ENCODE measurements at places on chromosomes 3 and 15.

DNA sequence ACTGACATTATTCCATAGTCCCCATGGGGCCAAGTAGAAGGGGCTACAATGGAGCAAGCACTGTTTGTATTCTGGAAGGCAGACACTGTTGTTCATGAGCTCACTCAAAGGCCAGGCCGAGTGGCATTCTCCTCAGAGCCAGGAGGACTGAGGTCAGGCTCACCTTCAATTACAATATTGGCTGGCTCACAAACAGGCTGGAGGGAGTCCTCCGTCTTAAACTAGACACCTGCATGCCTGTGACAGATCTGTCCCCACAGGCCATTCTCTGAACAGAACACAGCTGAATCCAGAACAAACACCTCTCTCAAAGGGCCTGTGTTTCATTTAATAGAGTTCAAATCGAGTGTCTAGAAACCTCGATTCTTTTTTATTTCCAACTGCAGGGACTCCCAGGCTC, 347.4 kb upstream of the PPP2R3A start:
- DNase-seq = no peak

- no peak for DNase-seq
Observed at GRCh38 chr3:8524656-8525399, 23.2 kb downstream of the LMCD1 start.

DNA sequence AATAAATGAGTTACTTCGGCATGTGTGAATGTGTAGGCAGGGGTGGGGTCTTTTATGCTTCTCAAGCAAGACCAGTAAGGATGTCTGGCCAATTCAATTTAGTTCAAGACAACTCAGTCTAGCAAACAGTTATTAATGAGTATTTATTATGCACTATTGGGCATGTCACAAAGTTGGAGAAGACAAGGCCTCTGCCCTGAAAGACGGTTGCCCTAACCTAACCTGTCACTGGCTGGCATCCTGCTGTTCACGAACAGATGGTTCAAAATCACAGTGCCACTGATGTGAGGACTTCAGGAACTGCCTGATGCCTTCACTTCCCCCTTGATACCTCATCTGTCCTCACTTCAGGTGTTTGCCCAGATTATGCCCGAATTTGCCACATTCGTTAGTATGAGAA, 217.8 kb downstream of the SOX2 start:
- DNase-seq = no peak

DNA sequence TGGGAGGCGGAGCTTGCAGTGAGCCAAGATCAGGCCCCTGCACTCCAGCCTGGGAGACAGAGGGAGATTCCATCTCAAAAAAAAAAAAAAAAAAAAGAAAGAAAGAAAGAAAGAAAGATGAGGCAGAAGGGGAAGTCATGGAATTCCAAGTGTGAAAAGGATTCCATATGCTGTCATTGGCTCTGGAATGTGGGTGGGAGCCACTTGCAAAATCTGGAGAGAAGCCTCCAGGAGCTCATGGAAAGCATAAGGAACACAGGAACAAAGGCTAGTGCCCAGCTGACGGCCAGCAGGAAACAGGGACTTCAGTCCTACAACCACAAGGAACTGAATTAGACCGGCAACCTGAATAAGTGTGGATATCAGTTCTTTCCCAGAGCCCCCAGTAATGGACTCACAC, 12.5 kb upstream of the TRAK1 start:
- DNase-seq = no peak

GRCh38 chr3:55556619-55557537, 69.8 kb upstream of the WNT5A start:
- no peak for DNase-seq

DNA sequence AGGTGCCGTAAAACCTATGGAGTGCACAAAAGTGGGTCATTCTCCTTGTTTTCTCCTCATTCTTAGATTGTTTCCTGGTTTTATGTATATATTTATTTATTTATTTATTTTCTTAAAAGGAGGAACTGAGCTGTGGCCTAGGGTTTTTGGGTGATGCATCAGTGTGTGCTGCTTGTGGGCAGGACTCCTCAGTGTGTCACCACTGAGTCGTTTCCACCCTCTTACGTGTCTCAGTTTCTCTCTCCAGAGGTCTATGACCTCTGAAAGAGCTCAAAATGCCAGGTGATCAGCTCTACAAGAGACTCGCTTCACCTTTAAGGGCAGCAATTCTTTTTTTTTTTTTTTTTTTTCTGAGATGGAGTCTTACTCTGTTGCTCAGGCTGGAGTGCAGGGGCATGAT, 72.9 kb downstream of the CD200 start:
- no peak for DNase-seq

- DNase-seq = no peak
Observed at GRCh38 chr3:36595511-36595910, 168.8 kb downstream of the DCLK3 start.

GRCh38 chr15:31377030-31377429, 50.4 kb downstream of the KLF13 start:
- DNase-seq = no peak

- DNase-seq = no peak
Observed at GRCh38 chr3:181210275-181210674, 220.7 kb upstream of the DNAJC19 start.

- no peak for DNase-seq
Observed at GRCh38 chr3:156617145-156617544, 57.2 kb upstream of the TIPARP start.

GRCh38 chr3:71389191-71389590, 194.3 kb downstream of the FOXP1 start:
- no peak for DNase-seq

- DNase-seq = no peak
Observed at GRCh38 chr3:154496978-154497377, 67.0 kb upstream of the GPR149 start.

DNA sequence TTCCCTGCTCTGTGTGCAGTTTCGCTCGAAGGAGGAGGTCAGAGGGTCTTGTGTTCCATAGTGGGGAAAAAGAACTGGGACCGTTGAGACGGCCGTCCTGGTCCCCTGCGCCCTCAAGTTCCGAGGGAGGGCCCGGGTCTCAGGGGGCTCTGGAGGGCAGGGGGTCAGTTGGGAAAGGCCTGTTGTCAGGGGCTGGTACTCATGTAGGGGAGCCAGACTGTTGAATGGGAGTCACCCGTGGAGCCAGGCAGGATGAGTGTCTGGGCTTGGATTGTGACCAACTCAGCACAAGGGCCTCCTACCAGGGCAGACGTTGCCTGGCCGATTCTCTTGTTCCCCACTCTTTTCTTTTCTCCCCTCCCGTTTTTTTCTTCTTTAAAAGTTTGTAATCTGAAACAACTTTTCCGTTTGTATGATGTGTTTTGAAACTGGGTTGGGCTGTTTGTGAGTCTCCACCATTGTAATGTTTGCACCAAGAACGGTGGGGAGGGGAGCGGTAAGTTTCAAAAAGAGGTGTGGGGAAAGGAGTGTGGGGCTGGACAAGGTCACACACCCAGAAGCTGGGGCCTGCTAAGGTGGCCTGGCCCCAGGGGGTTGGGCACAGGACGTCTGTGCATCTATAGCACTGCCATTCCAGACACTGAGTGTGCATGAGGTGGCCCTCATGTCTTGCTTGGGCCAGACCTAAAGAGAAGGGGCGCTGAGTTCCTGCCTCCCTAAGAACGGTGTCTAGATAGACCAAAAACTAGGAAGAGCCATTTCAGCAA, 1.1 kb downstream of the CMTM7 start:
- DNase-seq = no peak

DNA sequence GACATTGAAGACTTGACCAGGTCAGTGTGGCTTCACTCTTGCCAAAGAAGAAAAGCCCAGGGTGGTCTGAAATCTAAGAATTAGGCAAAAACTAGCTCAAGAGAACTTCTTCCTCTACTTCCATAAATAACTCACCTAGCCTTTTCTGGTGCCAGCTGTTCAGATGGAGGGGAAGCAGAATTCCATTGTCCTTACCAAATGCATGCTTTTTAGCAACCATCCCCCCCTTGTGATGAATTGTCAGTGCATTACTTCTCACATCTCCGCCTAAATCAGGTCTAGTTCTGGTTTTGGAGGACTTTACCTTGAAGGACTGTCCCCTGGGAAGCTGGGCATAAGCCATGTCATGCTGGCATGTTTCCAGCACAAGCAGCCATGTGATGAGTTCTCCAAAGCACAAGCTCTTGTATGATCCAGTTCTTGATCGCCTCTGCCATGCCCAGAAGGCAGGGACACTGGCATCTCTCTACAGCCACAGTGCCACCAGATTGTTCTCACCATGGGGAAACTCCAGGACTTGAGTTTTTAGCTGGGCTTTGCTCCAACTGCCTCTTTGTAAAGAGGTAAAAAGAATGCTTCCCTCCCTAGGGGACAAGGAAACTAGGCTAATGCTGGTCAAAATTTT, 96.4 kb upstream of the IL12A start:
- no peak for DNase-seq

- DNase-seq = no peak
Observed at GRCh38 chr3:12506201-12506709, 22.0 kb downstream of the TSEN2 start.

GRCh38 chr15:78788016-78788660, 23.1 kb downstream of the ADAMTS7 start:
- no peak for DNase-seq

DNA sequence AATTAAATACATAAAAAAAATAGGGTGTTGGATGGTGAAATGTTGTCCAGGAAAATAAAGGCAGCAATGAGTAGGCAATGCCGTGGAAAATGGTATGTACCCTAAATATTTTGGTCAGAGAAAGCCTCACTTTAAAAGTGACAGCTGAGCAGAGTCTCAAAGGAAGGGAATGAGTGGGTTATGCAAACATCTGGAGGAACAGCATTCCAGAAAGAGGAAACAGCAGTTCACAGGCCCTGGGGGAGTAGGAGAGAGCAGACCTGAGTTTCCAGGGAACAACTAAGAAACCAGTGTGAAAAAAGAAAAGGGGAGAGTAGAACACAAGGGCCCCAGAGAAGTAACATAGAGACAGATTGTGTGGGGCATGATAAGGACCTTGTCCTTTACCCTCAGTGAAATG, 230.0 kb upstream of the CNTN3 start:
- DNase-seq = no peak

GRCh38 chr15:42784705-42785104, 47.8 kb upstream of the CDAN1 start:
- DNase-seq = no peak

DNA sequence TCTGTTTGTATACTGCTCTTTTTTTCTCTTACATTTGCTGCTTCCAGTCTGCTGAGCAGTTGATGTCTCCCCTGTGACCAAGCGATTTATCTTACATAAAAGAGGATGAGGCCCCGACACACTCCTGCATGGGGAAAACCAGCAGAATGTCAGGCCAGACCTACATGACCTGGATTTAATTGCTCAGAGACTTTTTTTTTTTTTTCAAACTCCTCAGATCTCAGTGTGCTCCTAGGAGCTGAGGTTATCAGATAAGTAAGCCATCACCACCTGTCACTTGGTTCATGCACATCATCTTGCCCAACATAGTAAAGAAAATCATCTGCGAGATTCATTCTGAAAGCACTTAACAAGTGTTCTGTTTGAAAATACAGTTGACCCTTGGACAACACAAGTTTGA, 163.1 kb downstream of the PLCL2 start:
- DNase-seq = no peak

DNA sequence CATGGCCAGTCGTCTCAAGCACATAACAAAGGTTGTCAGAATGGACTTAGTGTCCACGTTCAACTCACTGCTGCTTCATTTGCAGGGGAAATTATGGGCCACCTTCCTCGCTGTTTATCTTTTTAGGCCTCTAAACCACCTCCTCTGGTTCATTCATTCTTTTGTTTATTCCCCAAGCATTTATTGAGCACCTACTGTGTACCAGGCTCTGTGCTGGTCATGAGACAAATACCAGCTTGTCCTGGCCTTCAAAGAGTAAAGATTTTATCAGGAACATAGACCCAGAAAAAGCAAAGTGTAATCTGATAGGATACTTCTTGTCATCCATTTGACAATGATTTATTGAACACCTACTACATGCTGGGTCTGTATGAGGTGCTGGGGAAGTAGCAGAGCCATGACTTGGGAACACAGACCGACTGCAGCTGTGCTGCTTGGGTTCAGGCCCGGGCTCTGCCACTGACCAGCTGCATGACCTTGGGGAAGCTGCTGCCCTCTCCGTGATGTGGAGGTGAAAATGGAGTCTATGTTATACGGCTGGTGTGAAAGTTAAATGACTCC, 63.4 kb upstream of the SLC6A6 start:
- no peak for DNase-seq

DNA sequence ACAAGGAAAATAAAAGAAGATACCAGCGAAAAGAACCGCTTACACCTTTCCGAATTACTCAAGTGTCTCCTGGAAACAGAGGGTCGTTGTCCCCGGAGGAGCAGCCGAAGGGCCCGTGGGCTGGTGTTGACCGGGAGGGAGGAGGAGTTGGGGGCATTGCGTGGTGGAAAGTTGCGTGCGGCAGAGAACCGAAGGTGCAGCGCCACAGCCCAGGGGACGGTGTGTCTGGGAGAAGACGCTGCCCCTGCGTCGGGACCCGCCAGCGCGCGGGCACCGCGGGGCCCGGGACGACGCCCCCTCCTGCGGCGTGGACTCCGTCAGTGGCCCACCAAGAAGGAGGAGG, 325 bp downstream of the ALCAM start:
- peak; percentile 28 for DNase-seq

- DNase-seq = no peak
Observed at GRCh38 chr15:39096608-39097205, 484.2 kb upstream of the THBS1 start.

DNA sequence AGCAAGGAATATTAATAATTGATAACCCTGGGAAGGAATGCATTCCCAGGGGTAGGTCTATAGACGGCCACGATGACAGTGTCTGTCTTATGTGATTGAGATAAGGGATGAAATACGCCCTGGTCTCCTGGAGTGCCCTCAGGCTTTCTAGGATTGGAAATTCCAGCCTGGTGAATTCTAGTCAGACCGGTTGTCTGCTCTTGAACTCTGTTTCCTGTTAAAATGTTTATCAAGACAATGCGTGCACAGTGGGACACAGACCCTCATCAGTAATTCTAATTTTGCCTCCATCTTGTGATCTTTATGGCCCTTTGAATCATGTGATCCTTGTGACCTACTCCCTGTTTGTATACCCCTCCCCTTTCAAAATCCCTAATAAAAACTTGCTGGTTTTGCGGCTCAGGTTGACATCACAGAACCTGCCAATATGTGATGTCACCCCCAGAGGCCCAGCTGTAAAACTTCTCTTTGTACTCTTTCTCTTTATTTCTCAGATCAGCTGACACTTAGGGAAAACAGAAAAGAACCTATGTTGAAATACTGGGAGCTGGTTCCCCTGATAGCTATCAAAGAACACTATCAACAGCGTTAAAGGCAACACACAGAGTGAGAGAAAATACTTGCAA, 183.3 kb downstream of the PDE8A start:
- DNase-seq = no peak

DNA sequence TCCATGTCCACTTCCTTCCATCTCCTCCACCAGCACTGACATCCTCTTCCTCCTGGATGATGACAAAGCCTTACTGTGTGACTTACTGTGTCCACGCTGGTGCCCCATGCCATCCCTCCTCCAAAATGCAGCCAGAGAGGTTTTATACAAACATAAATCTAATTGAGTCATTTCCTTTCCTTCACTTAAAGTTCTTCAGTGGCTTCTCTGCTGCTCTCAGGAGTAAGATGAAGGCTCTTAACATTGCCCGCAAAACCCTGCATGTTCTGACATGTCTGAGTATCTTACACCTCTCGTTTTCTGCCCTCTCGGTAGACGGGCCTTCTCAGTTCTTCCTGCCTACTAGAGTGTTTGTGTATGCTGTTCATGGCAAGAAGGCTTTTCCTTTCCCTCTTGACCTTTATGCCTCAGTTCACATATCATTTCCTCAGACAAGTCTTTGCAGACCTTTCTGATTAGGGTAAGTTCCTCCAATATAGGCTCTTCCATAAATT, 175.5 kb downstream of the CFAP20DC start:
- DNase-seq = no peak

GRCh38 chr3:47527952-47528725, 14.6 kb upstream of the ELP6 start:
- no peak for DNase-seq

GRCh38 chr3:86251781-86252180, 739.2 kb downstream of the VGLL3 start:
- DNase-seq = no peak
